ENCODE measurements at places on chromosomes 16 and 17.

DNA sequence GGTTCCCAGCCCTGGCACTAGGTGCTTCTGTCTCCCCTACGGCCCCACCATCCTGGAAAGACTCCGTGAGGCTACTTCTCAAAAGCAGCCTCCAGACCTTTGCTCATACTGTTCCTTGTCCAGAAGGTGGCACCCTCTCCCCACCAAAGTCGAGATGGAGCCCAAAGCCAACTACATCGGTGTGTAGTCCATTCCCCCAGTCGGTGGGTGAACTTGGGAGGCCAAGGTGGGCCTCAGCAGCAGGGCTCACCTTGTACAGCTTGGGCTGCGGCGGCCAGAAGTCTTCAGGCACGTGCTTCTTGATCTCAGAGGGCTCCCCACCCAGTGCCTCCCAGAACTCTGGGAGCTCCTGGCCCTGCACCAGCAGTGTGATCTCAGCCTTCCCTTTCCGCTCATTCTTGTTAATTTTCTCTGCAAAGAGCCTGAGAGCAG, 10.2 kb downstream of the FLII start:
- no peak for DNase-seq

DNA sequence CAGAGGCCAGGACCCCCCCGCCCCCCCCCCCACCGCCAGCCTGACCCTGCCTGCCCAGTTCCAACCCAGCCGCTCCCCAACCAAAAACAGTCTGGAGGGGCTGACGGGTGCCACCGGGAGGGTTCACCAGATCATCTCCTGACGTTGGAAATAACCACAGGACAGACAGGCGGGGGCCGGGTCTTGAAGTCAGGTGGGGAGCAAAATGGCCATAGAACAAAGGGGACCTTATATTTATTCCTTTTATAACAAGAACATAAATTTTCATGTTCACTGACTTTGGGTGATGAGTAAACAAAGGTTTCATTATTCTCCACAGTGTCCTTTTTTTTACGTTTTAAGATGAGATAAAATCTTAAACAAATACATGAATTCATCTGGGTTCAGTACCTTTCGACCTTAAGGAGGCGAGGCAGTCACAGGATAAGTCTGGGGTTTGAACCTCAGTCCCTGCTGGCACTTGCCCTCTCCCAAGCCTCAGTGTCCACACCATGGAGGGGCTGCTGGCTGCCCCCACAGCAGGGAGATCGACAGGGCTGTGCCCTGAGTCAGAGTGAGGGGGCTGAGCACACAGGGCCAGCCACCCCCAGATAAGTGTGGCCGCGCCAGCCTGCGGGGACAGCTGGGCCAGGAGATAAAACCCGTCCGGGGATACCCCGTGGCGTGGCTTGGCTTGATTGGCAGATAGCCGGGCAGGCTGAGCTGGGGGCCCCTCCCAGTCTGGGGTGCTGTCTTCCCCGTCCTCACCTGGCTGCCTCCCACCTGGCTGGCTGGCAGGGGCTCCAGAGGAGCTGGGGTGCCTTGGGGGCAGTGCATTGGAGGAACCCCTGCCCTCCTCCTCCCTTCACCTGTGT, 15.0 kb downstream of the SLC7A5 start:
- no peak for DNase-seq

GRCh38 chr16:73265124-73265837, 217.4 kb upstream of the ZFHX3 start:
- no peak for DNase-seq

GRCh38 chr16:687499-687898, 2.7 kb downstream of the WDR24 start:
- DNase-seq = no peak

GRCh38 chr17:5584383-5585286, at the start of gene NLRP1:
TSS of gene NLRP1 (minus strand) at chr17:5584509. CDS start at chr17:5583957, 552 bp downstream.
- DNase-seq = peak; percentile 87

GRCh38 chr16:19113577-19114358, at the start of gene ITPRIPL2:
TSS of gene ITPRIPL2 (plus strand) at chr16:19113964. CDS start at chr16:19114462, 498 bp downstream.
- peak; percentile 70 for DNase-seq

DNA sequence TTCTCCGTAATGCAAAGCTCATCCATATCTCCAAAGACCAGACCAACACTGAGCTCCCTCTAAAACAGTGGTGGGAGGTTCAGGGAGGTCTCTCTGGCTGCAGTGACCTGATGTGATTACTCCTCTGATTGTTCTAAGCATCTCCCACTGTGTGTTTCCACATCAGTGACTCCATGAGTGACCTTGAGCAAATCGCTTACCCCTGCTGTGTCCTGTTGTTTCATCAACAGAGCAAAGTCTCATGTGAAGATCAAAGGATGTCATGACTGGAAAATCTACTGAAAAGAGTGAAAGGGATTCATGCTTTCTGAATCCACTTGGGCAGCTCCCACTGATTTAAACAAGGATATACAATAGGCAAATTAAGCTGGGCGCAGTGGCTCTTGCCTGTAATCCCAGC, 352.9 kb downstream of the TMEM114 start:
- no peak for DNase-seq

DNA sequence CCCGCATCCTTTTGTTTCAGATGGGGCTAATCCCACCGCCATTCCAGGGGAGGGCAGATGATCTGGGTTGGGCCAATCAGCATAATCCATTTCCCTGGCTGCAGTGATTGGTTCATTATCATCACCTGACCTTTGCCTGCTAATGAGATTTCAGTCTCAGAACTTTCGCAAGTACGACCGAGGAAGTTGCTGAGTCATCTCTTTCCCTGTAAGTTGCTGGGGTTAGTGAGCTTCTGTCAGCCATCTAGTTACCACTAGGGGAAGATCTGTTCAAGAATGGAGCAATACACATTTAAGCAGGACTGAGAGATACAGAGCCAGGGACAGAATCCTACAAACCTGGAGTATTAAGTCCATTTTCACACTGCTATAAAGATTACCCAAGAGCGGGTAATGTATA, 65.3 kb upstream of the NUDT7 start:
- peak; percentile 19 for DNase-seq

- no peak for DNase-seq
These were observed 240.9 kb upstream of the SALL1 start for GRCh38 chr16:51391798-51392511.

- DNase-seq = no peak
These were observed 50.2 kb upstream of the NDRG4 start for GRCh38 chr16:58449768-58450167.

DNA sequence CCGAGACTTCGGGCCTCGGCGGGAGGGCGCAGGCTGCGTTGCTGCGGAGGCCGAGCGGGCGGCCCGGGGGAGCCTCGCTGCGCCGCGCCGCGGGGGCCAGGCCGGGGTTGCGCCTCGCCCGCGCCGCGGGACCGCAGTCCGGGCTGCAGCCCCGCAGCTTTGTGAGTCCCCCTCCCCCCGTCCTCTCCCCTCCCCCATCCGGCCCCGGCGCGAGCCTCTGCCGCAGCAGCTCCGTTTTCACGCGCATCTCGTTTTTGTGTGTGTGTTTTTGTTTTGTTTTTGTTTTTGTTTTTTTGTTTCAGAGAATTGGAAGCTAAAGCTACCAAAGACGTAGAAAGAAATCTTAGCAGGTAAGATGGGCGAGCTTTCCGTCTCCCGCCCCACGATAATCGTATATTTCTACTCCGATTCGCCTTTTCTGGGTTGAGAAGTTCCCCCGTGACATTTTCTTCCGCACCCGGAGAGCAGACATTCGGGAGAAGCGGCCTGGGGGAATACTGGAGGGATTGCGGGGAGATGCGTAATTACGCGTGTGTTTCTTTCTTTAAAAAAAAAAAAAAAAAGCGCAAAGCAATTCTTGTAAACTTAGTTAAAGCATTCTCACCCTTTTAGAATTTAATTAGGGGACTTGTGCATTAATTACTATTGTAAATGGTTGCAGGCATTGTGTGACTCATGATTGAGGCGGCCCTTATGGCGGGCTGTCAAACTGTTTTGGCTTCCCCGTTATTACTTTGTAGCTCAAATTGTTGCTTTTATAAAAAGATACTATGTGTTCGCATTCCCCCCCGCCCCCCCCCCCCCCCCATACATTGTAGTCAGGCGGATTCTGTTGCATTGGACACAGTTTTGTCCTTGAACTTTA, 732 bp downstream of the TNRC6A start:
- DNase-seq = peak; percentile 9

DNA sequence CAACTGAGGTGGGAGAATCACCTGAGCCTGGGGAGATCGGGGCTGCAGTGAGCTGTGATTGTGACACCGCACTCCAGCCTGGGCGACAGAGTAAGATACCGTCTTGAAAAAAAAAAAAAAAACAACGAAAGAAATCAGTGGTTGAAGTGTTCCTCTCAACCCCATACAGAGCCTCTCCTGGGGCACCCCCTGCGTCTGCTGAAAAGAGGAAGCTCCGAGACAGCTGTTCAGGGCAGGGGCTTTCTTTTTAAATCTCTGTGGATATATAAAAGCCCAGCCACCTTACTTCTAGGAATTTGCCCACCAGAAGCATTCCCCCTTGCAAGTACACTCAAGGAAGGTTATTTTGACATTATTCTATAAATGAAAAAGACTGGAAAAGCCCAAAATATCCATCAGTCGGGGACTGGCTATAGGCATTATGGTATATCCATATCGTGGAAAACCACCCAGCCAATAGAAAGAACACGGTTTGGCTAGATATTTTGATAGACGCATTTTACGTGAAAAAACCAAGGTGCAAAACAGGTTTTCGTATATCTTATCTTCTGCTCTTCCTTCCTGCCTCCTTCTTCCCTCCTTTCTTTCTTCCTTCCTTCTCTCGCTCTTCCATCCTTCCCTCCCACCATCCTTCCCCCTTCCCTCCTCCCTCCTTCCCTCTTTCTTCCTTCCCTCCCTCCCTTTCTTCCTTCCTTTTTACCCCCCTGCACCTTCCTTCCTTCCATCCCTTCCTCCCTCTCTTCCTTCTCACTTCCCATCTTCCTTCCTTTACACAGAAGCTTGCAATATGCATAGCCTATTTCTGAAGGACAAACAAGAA, 9.2 kb upstream of the CCL22 start:
- no peak for DNase-seq

DNA sequence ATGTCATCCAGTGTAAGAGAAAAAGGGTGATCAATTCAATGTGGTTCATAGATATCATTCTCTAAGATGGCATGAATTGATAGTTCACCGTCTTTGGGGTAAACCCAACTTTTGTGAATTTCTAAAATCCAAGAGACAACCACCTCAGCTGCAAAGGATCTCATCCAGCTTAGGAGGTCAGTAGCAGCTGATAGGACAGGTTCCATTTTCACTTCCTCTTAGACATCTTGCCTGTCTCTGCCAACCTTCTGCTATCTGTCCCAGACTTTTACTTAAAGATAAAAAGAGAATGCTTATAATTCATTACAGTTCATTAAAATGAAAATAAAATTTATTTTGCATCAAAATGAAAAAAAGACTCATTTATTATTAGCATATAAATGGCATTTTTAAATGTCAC, 468.2 kb downstream of the XYLT1 start:
- no peak for DNase-seq

- DNase-seq = peak; percentile 63
These were observed 69.2 kb downstream of the TANC2 start for GRCh38 chr17:63035271-63035670.

DNA sequence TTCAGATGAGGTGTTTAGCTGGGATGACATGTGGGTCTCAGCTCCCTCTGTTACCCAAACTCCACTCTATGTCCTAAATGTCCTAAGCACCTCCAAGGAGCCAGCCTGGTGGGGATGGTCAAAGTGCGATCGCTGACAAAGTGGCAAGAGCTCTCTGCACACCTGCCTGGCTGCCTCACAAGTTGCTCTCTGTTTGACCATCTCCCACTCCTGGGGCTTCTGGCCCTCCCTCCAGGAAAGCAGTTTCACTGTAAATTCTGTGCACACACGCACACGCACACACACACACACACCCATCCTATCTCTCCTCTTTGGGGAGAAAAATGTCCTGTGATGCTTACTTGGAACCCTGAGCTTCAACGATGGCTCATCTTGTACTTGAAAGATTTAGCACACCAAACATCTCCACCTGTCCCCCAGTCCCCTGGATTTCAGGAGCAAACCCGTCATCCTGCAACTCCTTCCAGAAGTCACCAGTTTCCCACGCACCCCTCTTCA, 1.7 kb downstream of the PITPNA start:
- DNase-seq = no peak

DNA sequence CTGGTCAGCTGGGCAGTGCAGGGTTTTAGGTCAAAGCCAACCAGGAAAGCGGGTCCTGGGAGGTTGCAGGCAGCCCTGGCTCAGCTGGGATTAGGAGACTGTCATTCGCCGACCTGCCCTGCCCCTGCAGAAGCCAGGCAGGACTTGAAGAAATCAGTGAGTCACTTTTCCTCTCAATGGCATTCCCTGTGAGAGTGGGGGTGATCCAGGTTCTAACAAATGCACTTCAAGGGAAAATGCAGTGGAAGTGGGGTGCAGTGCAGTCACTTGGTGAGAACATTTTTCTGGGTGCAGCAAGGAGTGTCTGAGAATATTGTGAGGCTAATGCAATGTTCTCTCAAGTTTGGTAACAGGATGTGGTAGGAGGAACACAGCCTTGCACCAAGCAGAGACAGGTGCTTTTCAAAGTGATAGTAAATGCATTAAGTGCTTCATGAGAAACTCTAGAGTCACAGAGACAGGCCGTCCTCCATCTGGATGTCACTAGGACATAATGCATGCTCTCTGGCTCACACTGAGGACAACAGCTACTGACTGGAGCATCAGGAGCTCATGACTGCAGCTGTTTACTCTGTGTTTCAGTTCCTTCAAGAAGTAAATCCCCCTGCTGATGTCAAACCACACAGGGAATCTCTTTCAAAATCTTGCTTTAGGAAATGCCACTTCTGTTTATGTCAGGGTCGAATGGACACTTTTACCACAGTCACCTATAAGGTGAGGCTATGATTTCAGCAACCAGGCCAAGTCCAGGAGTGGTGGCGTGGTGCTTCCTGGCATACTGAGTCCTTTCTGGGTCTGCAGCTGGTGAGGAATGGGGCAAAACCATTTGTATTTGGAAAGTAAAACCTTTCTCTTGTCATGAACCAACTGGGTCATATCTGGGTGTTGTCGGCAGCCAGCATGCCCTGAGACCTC, 16.7 kb downstream of the CDK5R1 start:
- DNase-seq = no peak

GRCh38 chr17:37516127-37516571, 26.5 kb downstream of the DUSP14 start:
- DNase-seq = no peak

DNA sequence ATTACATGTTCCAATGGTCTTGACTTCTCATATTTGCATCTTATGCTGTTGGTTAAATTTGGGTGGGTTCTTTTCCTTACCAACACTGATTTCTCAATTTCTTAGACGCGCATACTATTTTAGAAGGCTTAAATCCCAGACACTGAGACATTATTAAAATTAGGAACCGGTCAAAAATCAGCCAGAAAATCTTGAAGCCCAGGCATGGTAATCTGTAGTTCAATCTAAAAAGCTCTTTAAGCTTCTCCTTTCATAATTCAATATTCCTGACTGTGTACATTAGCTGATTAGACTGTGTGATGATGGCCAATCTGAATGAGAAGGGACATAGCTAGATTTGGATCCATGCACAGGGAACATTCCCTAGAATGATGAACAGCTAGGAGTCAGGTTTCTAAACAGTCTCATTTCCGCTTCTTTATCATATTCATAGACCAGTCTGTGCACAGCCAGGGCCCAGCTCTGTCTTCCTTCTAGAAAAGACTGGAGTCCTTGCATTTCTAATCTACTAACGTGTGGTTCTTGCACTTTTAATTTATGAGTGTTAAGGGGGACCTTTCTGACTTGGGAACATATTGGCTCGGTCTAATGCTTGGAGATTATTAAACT, 189.3 kb downstream of the AATF start:
- DNase-seq = no peak

GRCh38 chr17:7710301-7710700, 5.3 kb downstream of the EFNB3 start:
- no peak for DNase-seq

GRCh38 chr16:17817260-17817659, 346.5 kb upstream of the XYLT1 start:
- DNase-seq = no peak

GRCh38 chr17:63075969-63076368, 109.9 kb downstream of the TANC2 start:
- no peak for DNase-seq
